ENCODE measurements at places on chromosomes 4 and X. TPM values are rescaled to one million over a fixed set of nuclear protein-coding genes. Genes with fewer than 3 reads are reported as not detected.

GRCh38 chr4:25098964-25099891 lies 61.0 kb downstream of the SEPSECS start:
- H3K4me3 ChIP-seq, result no peak overlapping the region
- H3K4me1 ChIP-seq, result no peaks in the 10 kb centered on the region
- no peaks in the 10 kb centered on the region for H3K27me3 ChIP-seq
- DNase-seq, result no peak
- H3K27ac ChIP-seq, result no peak overlapping the region

STK32B gene
- total RNA-seq, result 8.8 TPM

PNMA6E gene
- total RNA-seq, result not detected

GRCh38 chr4:19748519-19749479 lies 502.9 kb upstream of the SLIT2 start:
- H3K4me3 ChIP-seq, result no peak overlapping the region
- DNase-seq, result no peak
- H3K27me3 ChIP-seq, result no peaks in the 10 kb centered on the region
- H3K27ac ChIP-seq, result no peak overlapping the region
- no peaks in the 10 kb centered on the region for H3K36me3 ChIP-seq

GRCh38 chrX:114675365-114675764 lies 91.5 kb downstream of the HTR2C start:
- H3K27ac ChIP-seq, result no peak overlapping the region
- no peaks in the 10 kb centered on the region for H3K4me1 ChIP-seq
- no peak for DNase-seq

DNA sequence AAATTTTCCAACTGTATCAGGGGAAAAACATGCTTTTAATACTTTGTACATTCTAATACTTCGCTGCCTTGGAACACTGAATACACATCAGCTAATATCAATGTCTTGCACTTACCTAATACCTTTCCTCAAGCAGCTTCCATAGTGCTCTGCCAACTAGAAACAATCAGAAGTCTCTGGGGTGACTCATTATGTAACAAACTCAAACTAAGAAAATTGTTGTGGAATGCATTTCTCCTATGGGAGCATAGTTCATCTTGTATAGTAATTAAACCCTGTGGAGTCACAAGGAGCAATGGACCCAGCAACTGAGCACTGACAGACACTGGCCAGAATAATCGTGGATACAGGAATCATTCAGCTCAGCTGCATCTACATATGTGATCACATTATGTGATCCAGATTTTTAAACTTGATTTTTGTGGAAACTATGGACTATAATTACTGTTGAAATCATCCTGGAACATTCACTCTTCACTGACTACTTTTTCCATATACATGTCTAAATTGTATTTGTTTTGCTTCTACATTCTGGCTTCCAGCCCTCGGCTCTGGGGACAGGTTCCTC lies 496.9 kb downstream of the TMA16 start:
- DNase-seq, result no peak
- no peak overlapping the region for H3K4me3 ChIP-seq
- H3K27me3 ChIP-seq, result no peaks in the 10 kb centered on the region
- no peak overlapping the region for H3K27ac ChIP-seq
- no peaks in the 10 kb centered on the region for H3K36me3 ChIP-seq
- no peaks in the 10 kb centered on the region for H3K4me1 ChIP-seq

LRAT gene
- 0.91 TPM for total RNA-seq

DNA sequence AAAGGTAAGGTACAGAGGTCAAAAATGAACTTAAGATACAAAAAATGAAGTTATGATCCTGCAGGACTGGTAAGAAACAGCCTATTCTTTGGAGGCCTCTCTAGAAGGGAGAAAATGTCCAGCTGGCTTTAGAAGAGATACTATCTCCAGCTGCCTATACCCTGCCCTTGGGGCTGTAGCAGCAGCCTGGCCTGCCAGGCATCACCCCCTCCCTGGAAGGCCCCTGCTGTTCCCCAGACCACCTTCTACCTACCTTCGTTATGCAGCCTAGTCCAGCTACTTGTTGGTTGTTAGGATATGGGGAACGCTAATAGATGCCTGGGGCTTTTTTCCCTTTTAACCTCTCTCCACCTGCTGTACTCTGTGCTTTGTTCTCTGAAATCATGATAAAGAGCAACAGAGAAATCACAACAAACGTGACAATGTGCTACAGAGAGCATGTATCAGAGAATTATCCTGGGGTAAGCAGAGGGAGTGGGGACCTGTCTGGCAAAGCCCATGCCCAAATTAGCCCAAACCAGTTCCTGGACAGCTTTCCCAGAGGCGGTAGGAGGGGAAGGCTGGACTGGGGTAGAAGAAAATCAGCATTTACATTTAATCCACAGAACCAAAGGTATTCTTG lies 34.5 kb downstream of the FRMD7 start:
- H3K4me1 ChIP-seq, result peaks cover 7% of the 10 kb centered on the region
- DNase-seq, result no peak
- H3K27me3 ChIP-seq, result no peaks in the 10 kb centered on the region
- no peak overlapping the region for H3K4me3 ChIP-seq
- H3K36me3 ChIP-seq, result no peaks in the 10 kb centered on the region

DNA sequence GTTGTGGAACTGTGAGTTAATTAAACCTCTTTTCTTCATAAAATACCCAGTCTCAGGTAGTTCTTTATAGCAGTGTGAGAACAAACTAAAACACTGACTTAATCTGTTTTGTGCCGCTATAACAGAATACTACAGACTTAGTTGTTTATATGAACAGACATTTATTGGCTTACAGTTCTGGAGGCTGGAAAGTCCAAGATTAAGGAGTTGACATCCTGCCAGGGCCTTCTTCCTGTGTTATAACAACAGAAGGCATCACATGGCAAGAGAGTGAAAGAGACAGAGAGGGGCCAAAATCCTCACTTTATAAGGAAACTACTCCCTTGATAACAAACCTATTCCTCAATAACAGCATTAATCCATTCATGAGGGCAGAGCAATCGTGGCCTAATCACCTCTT lies 42.5 kb upstream of the KCNIP4 start:
- no peak for DNase-seq
- H3K27me3 ChIP-seq, result no peaks in the 10 kb centered on the region
- H3K36me3 ChIP-seq, result no peaks in the 10 kb centered on the region
- H3K4me3 ChIP-seq, result no peak overlapping the region

ARHGAP36 gene
- not detected for total RNA-seq

DNA sequence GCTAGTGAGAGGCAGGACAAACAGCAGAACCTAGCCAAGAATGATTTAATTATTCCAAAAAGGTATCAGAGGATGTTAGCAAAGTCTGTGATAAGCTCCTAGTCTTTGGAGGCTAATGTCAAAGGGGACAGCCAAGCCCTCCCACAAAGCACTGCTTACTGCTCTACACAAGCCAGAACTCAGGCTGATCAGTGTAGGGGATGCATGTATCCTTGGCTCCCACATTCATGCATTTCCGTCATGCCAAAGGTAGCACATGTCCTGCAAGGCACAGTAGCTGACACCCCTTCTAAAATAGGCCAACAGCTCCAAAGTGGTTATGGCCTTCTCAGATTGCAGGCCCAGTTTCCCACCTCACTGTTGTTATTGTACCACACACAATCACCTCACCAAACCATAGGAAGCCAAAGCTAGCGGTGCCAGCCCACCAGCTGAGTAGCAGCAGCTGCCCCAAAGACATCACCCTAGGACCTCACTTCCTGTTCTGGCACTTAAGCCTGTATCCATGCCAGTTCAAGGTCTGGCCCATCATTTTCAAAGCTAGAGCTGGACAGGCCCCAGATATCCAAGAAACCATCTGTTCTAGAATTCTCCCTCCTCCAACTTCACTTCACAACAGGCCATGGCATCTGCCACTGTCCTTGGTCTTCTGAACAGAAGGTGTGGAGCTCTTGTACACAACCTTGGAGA lies 40.9 kb downstream of the TSPAN5 start:
- no peak for DNase-seq
- peaks cover 2% of the 10 kb centered on the region for H3K4me1 ChIP-seq
- no peak overlapping the region for H3K27ac ChIP-seq

GRCh38 chrX:125681507-125681906 lies 361.8 kb downstream of the TEX13C start:
- H3K4me1 ChIP-seq, result no peaks in the 10 kb centered on the region
- no peak overlapping the region for H3K4me3 ChIP-seq
- H3K27me3 ChIP-seq, result no peaks in the 10 kb centered on the region

- no peaks in the 10 kb centered on the region for H3K27me3 ChIP-seq
- H3K36me3 ChIP-seq, result no peaks in the 10 kb centered on the region
- no peak overlapping the region for H3K27ac ChIP-seq
- no peaks in the 10 kb centered on the region for H3K4me1 ChIP-seq
Measured at GRCh38 chr4:155738548-155738947, 20.3 kb upstream of the GUCY1B1 start.

F8 gene
- total RNA-seq, result 0.20 TPM

DNA sequence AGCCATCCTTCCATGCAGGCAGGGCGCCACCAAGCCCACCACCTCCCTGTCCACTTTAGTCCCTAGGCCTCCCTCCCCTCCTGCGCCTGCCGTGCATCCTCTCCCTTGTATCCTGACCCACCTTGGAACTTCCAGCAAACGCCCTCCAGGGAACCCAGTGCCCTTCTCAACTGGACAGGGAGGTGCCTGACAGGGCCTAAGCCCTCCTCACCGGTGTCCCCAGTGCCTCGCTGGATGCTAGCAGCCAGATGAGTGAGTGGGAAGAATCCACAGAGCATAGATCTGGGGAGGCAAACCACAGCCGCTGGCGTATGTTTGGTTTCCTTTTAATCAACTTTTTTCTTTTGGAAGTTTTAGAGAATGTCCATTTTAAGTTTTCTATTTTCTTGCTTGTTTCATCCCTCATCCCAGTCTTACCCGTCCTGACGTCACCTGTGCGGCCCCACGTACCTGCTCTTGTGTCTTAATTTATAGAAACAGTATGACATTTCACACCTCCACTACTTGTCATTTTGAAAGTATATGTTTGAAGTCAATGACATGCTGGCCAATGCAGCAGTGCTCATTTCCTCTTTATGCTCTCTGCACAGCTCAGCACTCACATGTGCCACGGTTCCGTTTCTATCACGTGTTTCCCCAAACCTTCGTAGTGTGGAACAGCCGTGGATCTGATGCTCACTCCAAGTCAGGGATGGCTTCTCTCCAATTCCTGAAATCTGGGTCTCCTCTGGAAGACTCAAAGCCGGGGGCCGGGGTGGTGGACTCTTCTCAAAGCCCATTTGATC lies 3.4 kb upstream of the HMX1 start:
- no peaks in the 10 kb centered on the region for H3K4me1 ChIP-seq
- DNase-seq, result no peak
- no peak overlapping the region for H3K27ac ChIP-seq
- H3K27me3 ChIP-seq, result no peaks in the 10 kb centered on the region
- H3K36me3 ChIP-seq, result no peaks in the 10 kb centered on the region

PRDX4 gene
- 187 TPM for total RNA-seq

DNA sequence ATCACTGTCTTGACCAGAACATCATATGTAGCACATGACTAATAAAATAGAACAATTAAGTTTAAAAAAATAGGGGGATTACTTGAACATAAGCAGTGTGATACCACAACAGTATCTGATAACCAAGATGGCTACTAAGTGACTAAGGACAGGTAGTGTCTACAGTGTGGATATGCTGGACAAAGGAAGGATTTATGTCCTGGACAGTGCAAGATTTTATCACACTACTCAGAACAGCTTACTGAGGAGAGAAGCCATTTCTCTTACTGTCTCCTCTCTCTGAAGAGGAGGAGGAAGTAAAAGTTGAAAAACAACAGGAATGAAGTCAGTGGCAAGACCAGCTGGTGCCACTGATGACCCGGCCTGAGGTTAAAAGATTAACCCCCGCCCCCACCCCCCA lies 4.0 kb upstream of the SLC10A7 start:
- no peak overlapping the region for H3K4me3 ChIP-seq
- peaks cover 9% of the 10 kb centered on the region for H3K4me1 ChIP-seq
- no peak for DNase-seq
- H3K36me3 ChIP-seq, result no peaks in the 10 kb centered on the region

GRCh38 chrX:53738370-53738906 lies 51.9 kb upstream of the HUWE1 start:
- no peaks in the 10 kb centered on the region for H3K4me1 ChIP-seq
- DNase-seq, result no peak
- no peaks in the 10 kb centered on the region for H3K27me3 ChIP-seq
- H3K36me3 ChIP-seq, result no peaks in the 10 kb centered on the region

- no peaks in the 10 kb centered on the region for H3K36me3 ChIP-seq
- no peak for DNase-seq
- H3K27me3 ChIP-seq, result no peaks in the 10 kb centered on the region
- no peak overlapping the region for H3K27ac ChIP-seq
- no peaks in the 10 kb centered on the region for H3K4me1 ChIP-seq
Measured at GRCh38 chrX:42715701-42716262, 62.2 kb downstream of the PPP1R2C start.

GRCh38 chr4:181478656-181479055 lies 764.5 kb upstream of the TENM3 start:
- no peaks in the 10 kb centered on the region for H3K36me3 ChIP-seq
- H3K4me1 ChIP-seq, result no peaks in the 10 kb centered on the region
- no peak overlapping the region for H3K27ac ChIP-seq
- H3K4me3 ChIP-seq, result no peak overlapping the region
- DNase-seq, result no peak
- H3K27me3 ChIP-seq, result no peaks in the 10 kb centered on the region

- H3K36me3 ChIP-seq, result no peaks in the 10 kb centered on the region
- DNase-seq, result peak; percentile 34
- no peak overlapping the region for H3K4me3 ChIP-seq
- H3K27ac ChIP-seq, result peak overlapping the region; percentile 76
- peaks cover 20% of the 10 kb centered on the region for H3K4me1 ChIP-seq
Measured at GRCh38 chrX:10022580-10023245, 55.6 kb downstream of the CLDN34 start.

DNA sequence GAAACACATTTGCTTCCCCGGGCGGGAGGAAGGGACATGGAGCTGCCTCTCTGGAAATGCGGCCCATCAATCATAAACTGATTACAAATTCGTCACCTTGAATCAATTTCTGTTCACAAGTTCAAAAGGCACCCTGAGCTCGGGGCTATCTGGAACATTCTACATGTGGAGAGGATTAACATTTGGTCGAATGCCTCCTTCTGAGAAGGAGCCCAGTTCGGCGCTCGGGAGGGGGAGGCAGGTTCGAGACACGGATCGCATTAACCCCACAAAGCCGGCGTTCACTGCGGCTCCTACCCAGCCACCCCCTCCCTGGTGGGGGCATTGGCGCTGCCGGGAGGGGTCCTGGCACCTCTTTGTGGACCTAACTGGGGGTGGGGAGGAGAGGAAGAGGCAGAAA lies 108.0 kb downstream of the CPZ start:
- H3K27ac ChIP-seq, result no peak overlapping the region
- DNase-seq, result no peak
- H3K4me1 ChIP-seq, result no peaks in the 10 kb centered on the region
- H3K36me3 ChIP-seq, result no peaks in the 10 kb centered on the region

GRCh38 chr4:20367446-20367845 lies 115.7 kb downstream of the SLIT2 start:
- H3K4me3 ChIP-seq, result no peak overlapping the region
- DNase-seq, result no peak
- no peak overlapping the region for H3K27ac ChIP-seq
- no peaks in the 10 kb centered on the region for H3K27me3 ChIP-seq

DNA sequence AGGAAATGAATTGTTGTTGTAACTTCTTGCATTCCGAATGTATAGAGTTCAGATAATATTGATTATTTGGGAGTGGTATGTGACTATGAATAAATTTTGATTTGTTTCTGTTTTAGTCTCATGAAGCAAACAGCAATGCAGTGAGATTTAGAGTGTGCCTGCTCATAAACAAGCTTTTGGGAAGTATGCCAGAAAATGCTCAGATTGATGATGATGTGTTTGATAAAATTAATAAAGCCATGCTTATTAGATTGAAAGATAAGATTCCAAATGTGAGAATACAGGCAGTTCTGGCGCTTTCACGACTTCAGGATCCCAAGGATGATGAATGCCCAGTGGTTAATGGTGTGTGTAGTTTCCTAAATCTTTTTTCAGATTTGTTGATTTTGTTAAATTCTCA lies 2.0 kb downstream of the NCAPG start:
- H3K27ac ChIP-seq, result no peak overlapping the region
- 0 out of 2 replicates have a peak, but pooled peaks cover 1% of the 10 kb centered on the region for H3K36me3 ChIP-seq
- H3K4me1 ChIP-seq, result peaks cover 5% of the 10 kb centered on the region
- H3K27me3 ChIP-seq, result no peaks in the 10 kb centered on the region

CHRDL1 gene
- total RNA-seq, result not detected
